Activated CD4-positive, alpha-beta T cell treated with anti-CD3 and anti-CD28 coated beads, Interleukin-2, amount 50 U/mL, for 24 hours (primary cell): ENCODE measurements at places on chromosomes 4 and X.

- DNase-seq, result no peak
Observed at GRCh38 chr4:24559032-24559821, 25.1 kb downstream of the DHX15 start.

GRCh38 chr4:80268936-80269335 is 2.5 kb downstream of the FGF5 start:
- no peak for DNase-seq

DNA sequence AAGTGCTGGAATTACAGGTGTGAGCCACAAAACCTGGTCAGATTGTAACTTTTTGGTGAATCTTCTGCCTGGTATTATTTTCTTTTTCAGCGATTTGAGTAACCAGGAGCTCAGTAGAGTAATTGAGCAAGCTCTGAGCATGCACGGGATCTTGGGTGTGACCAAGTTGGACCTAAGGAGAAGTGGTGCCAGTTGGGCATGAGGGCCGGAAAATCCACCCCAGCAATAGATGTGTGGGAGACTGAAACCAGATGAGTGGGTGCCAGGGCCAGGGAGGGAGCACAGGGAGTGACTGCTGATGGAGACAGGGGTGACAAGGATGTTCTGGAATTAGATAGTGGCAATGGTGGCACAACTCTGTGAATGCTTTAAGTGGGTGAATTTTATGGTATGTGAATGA is 3.7 kb upstream of the CCNQ start:
- no peak for DNase-seq

GRCh38 chr4:187999406-187999932 is 3.9 kb downstream of the ZFP42 start:
- DNase-seq, result no peak

GRCh38 chr4:158302076-158302866 is 92.0 kb downstream of the TMEM144 start:
- DNase-seq, result no peak

- no peak for DNase-seq
Observed at GRCh38 chr4:144645631-144646522, at the start of gene HHIP. HHIP (plus strand) TSS chr4:144646156; CDS start chr4:144646676, 520 bp downstream.

DNA sequence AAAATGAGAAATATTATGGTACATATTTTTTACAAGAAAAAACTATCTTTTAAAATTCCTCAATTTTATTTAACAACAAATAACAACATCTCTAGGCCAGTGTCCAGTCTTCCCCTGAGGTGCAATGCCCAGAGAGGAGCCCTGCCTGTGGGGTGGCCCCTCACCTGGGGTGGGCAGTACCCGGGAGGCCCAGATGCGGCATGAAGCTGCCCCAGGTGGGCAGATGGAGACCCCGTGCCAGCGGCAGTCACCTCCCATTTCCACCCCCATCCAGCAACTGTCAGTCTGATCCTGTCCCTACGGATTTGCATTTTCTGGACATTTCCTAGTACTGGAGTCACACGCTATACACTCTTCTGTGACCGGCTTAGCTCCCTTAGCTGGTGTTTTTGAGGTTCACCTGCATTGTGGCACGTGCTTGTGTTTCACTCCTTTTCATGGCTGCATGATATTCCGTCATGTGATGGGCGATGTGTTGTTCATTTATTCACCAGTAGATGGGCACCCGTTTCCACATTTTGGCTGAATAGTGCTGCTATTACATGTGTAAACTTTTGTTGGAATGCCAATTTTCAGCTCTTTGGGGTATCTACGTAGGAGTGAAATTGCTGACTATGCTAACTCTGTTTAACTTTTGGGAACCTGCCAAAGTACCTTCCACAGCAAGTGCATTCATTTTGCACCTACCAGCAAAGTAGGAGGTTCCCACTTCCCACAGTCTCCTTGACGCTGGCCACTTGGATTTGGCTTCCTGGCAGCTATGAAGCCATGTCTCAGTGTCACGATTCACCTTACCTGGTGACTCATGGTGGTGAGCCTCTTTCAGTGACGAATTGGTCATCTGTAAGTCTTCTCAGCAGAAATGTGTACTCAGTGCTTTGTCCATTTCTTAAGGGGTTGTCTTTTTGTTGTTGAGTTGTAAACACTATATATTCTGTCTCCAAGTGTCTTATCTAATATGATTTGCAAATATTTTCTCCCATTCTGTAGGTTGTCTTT is 11.7 kb upstream of the MAEA start:
- no peak for DNase-seq

DNA sequence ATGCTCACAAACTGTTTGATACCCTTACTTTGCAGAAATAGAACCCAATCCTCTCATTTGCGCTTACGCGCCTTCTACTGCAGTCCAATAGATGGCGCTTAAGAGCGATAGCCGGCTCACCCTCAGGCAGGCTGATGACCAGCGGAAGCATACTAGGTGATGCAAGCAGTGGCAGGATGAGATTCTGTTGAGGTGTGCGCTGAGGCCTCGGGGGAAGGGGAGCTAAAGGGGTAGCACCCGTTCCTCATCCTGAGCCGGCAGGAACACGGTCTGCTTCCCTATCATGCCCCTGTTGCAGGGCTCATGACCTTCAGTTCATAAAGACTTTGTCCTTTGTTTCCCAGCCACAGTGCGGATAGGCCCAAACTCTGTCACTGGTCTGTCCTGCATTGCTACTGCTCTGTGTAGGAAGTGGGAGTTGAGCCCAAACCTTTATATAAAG is 628.9 kb downstream of the TLL1 start:
- no peak for DNase-seq

DNA sequence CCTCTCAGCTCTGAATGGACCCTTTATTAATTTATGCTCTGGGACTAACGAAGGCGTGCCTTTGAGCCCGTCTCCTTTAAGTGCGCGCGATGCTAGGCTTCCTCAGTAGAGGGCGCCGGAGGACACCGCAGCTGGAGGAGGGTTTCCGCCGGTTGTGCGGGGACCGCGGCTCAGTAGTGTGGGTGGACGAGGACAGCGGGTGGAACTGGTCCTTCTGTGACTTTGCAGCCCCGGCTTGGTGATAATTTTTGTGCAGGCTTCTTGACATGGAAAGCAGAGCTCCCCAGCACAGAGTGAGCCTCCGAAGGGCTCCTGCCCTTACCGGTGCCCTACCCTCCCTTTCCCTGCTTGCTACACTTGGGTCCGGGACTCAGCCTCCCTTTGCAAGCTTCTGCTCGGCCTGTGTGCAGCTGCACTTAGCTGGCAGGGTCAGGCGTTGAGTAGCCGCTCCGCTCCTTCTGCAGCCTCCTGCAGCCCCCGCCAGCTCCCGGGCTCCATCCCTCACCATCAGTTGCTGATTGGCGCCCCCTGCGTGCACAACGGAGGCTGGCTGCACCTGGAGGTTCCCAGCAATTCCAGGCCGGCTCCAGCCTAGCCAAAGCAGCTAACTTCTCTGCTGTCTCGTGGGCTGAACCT is 26.8 kb upstream of the BOD1L1 start:
- DNase-seq, result peak; percentile 72

DNA sequence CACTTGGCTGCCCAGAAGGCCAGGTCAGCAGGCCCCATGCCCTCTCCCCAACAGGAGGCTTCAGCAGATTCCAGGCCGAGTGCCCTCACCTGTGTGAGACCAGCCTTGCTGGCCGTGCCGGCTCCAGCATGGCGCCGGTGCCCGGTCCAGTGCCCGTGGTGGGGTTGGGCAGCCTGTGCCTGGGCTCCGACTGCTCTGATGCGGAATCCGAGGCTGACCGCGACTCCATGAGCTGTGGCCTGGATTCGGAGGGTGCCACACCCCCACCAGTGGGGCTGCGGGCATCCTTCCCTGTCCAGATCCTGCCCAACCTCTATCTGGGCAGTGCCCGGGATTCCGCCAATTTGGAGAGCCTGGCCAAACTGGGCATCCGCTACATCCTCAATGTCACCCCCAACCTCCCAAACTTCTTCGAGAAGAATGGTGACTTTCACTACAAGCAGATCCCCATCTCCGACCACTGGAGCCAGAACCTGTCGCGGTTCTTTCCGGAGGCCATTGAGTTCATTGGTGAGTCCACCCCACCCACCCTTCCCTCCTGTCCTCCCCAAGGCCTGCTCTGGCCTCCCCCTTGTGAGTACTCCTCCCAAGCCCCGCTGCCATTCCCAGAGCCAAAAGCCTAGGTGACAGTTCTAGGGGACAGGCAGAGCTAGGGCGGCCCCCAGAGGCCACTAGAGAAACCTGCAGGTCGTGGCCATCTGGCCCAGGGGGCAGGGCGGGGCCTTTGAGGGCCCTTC is 2.3 kb downstream of the DUSP9 start:
- DNase-seq, result no peak

DNA sequence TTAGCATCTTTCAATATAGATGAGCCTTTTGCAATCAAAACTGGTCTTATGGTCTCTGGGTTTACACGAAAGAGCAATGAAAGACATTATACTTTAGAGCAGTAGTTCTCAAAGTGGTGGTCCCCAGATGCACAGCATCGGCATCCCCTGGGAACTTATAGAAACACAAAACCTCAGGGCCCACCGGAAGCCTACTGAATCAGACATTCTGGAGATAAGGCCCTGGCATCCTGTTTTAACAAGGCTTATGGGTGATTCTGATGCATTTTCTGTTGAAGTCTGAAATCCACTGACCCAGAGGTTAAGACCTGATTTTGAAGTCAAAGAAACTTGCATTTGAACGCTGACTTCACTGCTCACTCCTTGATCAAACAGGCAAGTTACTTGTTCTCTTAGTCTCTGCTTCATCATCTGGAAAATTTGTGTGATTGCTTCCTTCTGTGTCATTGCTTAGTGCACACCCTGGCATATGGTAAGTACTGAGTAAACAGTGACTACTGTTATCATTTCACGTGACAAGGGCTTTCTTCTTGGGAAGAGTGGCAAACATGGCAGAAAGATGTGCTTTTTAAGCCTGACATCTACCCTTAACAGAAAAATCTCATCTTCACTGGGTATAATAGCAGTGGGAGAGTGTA is 14.5 kb downstream of the CHRNA9 start:
- DNase-seq, result no peak

- no peak for DNase-seq
Observed at GRCh38 chrX:54483946-54484345, 12.1 kb downstream of the FGD1 start.

DNA sequence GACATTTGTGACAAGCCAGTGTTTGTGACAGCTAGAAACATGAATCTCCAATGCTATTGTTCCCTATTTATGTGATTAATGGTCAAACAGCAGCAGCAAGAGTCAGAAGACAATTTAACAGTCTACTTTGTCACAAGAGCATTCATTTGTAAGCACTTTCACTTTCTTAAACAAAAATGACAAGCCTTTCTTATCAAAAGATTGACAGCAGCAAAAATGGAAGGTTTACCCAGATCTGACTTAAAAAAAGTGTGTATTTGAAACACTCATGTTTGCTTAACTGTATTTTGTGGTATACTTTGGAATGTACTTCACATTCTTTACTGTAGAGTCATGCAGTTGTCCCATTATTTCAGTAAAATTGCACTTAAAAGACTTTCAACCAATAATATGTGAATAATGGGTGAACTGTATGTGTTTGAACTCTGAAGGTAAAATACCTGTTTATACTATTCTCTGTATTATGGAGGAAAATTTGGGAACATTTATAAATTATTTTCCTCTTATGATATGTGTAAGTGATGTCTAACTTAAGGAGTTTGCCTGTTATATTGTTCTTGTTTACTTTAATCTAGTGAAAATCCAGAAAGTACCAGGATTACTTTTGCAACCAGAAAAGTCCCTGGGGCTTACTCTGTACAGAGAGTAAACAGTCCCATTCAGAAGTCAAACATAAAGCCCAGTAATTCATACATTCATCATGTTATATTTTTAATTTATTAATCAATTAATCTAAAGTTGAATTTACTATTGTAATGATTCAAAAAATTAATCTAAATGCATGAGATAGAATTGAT is 314.9 kb upstream of the TRAM1L1 start:
- no peak for DNase-seq

DNA sequence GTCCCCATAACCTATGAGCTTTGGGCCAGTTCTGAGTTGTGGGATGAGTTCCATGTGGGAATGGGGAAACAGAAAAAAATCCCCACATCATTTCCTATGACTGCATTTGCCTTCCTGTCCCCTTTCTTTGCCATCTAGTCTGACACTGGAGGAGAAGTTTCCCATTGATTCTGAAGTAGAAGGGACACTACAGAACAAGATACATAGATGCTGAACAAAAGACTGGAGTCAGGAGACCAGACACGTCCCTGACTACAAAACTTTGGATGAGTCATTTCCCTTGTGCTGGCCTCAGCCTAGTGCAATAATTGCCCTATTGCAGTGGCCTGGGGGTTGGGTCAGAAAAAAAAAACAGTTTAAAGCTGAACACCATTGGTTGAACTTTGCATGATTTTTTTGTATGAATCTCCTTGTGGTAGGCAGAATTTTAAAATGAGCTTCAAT is 22.1 kb downstream of the BEX3 start:
- no peak for DNase-seq

DNA sequence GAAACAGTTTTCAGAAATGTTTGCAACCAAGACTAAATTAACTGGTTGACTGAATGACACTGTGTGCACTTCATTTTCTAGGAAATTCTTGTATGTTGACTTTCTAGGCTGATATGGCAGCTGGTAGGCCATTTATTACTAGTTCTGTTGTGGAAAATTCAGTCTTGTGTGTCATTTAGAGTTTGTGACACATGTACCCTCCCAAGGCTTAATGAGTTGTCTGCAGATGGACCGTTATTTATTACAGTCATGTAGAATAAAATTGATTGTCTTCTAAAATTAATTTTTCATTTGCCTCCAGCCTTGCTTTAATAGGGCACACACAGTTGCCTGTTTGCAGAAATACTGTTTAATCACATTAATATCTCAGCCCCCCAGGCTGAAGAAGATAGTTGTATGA is 30.7 kb downstream of the DACH2 start:
- no peak for DNase-seq

DNA sequence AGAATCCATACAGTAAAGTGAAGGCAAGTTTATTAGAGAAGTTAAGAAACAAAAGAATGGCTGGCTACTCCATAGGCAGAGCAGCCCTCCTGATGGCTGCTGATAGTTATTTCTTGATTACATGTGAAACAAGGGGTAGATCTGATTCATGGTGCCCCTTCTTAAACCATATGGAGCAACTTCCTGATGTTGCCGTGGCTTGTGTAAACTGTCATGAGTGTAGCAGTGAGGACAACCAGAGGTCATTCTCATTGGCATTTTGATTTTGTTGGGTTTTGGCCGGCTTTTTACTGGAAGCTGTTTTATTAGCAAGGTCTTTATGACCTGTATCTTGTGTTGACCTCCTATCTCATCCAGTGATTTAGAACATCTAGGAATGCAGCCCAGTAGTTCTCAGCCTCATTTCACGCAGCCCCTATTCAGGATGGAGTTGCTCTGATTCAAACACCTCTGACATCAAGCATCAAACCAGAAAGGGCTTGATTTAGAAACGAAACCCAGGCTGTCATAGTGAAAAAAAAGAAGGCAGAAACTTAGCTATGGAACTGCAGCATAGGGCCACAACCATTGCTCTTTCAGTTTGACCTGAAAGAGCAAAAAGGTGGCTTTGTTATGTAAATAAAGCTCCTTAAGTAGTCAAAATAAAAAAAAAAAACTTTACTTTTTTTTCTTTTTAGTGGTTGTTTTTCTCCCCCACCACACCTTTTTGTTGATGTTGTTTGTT is 37.8 kb downstream of the SPCS3 start:
- DNase-seq, result no peak

- no peak for DNase-seq
Observed at GRCh38 chr4:173516621-173517524, 13.2 kb downstream of the HAND2 start.
